ENCODE measurements at places on chromosomes 12 and 14.
A peak's percentile ranks its signal among the peaks of the same experiment; 100 is the strongest.

DNA sequence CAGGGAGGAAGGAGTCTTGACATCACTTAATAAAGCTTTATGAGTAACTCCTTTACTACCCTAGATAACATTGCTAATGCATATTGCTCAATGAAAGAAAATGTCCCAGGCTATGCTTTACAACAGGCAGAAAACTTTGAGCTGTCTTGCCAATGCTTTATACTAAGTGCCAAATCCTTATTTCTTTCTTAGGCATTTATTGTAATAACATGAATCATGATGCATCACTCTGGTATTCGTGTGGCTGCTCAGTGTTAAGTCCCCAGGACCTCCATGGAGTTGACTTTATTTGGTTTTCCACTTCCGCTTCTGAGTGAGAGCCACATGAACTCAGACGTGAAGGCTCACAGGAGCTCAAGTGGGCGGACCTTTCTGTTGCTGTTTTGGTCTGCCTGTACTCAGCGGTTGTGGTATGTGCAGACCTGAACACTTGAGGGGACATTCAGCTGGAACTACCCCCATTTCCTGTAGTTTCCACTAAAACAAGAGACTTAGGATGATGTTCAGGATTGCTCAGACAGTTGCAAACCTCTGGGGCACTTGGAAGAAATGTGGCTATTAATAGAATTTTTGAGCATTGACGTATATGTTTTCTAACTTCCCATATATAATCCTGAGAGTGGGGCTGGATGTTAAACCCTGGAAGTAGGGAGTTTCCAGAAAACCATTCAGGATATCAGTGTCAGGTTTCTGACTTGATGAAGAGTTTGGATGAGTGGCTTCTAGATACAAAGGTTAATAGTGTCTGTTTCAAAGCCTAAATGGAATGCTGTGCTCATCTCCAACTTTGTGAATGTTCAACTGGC lies 258.6 kb downstream of the MSRB3 start:
- no peak for DNase-seq

GRCh38 chr14:49220492-49220891 lies 365.7 kb downstream of the RPS29 start:
- no peak for DNase-seq

DNA sequence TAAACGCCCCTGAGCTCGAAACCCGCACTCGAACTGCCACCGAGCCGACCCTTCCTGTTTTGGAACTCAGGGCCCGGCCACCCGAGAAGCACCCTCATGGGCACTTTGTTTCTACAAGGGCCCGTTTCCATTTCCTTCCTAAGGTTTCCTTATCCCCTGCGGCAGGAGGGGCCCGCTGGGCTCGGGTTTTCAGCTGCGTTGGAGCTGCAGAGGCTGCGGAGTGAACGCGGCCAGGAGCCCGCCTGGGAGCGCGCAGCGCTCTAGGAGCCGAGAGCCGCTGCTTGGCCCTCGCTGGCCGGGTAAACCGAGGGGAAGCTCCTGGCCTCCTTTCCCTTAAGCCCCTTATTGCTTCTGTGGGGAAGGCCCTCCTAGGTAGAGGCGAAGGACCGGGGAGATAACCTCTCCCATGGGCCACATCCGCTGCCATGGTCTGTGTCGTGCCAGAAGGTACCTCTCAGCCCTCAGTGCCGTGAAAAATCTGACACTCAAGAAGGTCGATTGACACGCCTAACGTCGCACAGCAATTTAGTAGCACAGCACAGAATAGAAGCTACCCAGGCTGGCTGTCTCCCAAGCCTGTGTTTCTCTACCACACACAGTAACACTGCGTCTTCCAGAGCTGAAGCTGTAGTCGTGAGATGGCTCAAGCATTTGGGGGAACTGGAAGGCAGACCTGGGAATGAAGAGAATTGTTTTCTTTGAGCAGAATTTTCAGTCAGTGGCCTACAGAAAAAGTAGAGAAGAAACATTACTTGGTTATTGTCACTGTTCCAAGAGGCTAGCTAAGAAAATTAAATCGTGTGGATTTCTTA lies 12.9 kb upstream of the CALM1 start:
- DNase-seq = peak; percentile 70

- no peak for DNase-seq
Measured at GRCh38 chr14:51386983-51387735, 147.1 kb downstream of the TMX1 start.

DNA sequence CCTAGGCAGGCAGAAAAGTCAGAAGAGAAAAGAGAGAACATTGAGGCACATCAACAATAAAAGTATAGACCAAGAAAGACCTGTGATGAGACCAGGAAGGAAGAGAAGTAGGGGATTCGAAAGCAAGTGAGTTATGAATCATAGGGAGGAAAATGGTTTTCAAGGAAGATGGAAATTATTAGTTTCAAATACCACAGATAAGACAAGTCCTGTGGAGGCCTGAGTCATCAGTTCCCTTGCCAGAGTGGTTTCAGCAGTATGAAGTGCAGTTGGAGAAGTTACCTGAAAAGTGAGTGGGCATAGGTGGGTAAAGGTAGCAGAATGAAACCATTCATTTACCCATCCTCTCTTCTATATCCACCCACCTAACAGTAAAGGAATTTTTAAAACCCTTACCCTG lies 25.2 kb upstream of the TSPAN8 start:
- DNase-seq = no peak

DNA sequence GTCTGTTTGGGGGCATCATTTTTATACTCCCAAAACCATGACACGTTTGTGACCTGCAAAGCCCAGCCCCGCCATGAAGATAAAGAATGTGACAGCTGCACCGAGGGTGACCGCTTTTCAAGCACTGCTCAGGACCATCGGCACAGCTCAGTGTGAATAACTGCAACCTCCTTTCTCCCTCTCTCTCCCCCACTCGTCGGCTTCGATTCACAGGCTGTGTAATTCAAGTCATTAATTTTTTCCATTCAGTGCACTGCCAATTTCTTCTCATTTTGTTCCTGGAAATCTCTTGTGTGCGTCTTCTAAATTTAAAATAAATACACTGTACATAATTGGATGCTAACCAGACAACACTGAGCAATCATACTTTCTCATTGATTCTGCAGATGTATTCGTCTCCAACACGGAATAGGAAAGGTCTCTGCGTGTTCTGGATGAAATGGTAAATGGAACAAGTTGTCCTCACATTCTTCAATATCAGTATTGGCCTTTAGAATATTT lies 260.8 kb downstream of the TTC8 start:
- no peak for DNase-seq

- DNase-seq = no peak
Measured at GRCh38 chr14:61341275-61342206, 20.2 kb downstream of the PRKCH start.

GRCh38 chr14:55306938-55307589 lies 35.8 kb downstream of the FBXO34 start:
- no peak for DNase-seq

DNA sequence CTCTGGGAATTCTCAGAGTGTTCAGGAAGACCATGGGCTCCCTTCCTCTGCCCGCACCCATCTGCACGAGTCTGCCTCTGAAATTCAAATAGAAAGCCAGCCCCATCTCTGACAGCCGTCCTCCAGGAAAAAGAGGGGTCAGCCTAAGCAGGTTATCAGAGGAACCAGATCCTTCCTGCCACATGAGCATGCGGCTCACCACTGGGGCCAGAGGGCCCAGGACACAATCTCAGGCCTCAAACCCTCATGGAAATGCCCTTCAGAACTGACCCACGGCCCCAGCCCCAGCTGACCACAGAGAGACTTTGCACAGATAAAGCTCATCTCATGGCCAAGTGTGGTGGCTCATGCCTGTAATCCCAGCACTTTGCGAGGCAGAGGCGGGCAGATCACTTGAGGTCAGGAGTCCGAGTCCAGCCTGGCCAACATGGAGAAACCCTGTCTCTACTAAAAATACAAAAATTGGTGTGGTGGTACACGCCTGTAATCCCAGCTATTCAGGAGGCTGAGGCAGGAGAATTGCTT lies 23.2 kb downstream of the PXN start:
- no peak for DNase-seq

GRCh38 chr14:42806909-42807315 lies 1200.2 kb downstream of the LRFN5 start:
- DNase-seq = no peak

- peak; percentile 43 for DNase-seq
Measured at GRCh38 chr12:93234641-93235040, 143.1 kb upstream of the NUDT4 start.

GRCh38 chr12:870378-870777 lies 79.1 kb downstream of the RAD52 start:
- DNase-seq = no peak

GRCh38 chr14:61145034-61145902 lies 135.9 kb downstream of the TMEM30B start:
- peak; percentile 96 for DNase-seq

DNA sequence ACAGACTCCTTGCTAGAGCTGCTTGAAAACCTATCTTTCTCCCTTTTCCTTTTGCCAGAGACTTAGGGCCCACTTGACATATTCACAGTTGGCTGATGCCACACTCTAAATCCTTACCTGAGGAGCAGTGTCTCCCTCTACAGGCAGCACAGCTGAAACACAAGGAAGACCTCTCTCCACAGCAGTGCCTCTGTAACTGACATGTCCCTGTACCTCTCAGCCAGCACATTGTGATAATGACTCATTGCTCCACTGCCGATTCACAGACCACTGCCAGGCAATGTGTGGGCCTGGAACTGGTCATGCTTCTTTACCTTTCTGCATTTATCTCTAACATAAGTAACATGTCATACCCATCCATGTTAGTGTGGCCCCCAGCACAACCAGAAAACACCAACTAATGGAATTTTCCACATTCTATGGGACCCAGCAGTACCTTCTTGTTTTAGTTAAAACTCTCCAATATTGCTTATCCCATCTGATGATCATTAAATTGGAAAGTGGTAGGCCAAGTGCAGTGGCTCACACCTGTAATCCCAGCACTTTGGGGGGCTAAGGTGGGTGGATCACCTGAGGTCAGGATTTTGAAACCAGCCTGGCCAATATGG lies 56.5 kb downstream of the GTF2A1 start:
- DNase-seq = peak; percentile 77

DNA sequence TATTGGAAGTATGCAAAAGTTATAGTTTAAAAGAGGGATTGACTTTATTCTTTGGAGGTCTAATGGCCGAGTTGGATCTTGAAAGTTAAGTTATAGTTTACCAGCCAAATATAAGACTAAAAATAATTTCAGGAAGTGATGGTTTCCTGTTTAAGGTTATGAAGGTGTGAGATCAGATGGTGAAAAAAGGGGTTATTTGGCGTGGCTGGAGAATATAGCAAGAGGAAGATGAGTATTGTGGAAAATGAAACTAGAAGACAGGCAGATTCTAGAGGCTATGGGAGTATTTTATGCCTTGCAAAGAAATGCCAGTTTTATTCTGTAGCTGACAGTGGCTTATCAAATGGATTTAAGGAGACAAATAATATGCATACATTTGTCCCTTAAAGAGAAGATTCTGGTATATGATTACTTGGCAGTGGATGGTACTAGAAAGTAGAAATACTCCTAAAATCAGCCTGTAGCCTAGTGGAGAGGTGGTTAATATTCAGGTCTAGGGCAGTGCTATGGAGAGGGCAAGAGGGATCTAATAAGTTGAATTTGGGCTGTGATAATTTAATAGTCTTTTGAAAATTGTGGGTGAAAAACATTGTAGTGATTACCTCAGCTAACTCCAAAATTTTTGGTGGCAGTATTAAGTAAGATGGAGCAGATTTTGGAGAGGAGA lies 1091.8 kb upstream of the ATXN7L3B start:
- no peak for DNase-seq

GRCh38 chr14:102417001-102417431 lies 54.3 kb downstream of the TECPR2 start:
- no peak for DNase-seq

GRCh38 chr12:44972746-44973421 lies 78.0 kb downstream of the DBX2 start:
- no peak for DNase-seq

- no peak for DNase-seq
Measured at GRCh38 chr12:11136075-11136474, 1.6 kb upstream of the TAS2R30 start.

GRCh38 chr12:93514853-93515252 lies 47.5 kb downstream of the MRPL42 start:
- DNase-seq = no peak

DNA sequence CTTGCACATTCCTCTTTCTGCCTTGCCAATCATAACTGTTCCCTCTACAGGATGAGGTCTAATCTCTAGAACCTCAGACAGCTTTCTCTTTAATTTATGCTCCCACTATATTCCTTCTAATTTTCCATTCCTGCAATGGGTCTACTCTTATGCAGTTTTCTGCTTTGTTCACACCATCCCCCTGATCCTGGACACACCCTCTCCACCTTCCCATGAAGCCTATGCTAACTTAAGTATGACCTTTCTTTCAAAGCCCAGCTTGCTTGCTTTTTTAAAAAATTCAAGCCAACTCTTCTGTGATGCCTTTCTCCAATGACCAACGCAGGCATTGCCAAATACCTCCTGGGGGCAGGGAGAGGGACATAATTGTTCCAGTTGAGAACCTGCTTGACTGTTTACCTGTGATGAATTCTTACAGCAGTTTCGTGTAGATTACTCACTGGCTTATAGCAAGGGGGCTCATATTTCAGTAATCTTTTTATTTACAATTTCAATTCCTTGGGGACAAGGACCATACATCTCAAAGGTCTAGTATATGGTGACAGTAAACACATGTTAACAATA lies 7.8 kb downstream of the SLC38A1 start:
- DNase-seq = no peak

DNA sequence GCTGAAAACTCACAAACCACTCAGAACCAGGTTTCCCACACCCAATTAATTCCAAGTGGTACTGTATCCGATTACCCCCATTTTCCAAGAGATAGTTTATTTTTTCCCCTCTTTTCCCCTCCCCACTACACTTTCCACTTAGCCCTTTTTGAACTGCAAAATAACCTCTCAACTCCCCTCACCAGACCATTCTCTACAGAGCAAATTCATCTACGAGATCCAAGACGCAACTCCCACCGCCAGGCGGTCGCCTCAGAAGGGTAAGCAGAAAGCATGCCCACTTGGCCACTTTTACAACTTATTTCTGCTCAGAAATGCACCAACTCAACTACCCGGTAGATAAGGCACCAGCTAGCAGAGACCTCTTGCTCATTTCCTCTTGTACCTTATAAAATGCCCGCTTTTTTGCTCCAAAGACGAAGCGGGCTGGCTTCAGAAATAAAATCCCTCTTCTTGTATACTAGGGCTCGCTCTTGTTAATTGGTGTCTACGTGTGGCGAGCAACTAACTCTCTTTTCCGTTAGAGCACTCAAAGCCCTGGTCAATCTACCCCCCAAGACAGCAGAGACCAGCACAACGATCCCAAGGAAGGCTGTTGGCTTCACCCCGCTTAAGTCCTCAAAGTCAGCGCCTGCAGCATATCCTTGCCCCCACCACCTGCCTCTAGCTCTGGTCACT lies 910 bp upstream of the SRP54 start:
- no peak for DNase-seq

- no peak for DNase-seq
Measured at GRCh38 chr14:31377433-31377832, 42.9 kb downstream of the HEATR5A start.

All from NCI-H1105 (cell line).